ENCODE measurements at places on chromosomes 7 and 10. TPM values are rescaled to one million over a fixed set of nuclear protein-coding genes. Genes with fewer than 3 reads are reported as not detected.
A peak's percentile ranks its signal among the peaks of the same experiment; 100 is the strongest.

GRCh38 chr7:15128716-15129115, 226.2 kb upstream of the DGKB start:
- DNase-seq, result no peak

Gene FGF8
- polyA plus RNA-seq, result 10.9 TPM

- no peak for DNase-seq
These were observed 30.5 kb downstream of the CREB5 start for GRCh38 chr7:28442540-28443420.

GRCh38 chr10:5491477-5491876, 7.9 kb downstream of the CALML5 start:
- DNase-seq, result no peak

GRCh38 chr7:113799896-113800295, 118.9 kb downstream of the PPP1R3A start:
- DNase-seq, result no peak

Gene APBB1IP
- 1.9 TPM for polyA plus RNA-seq

DNA sequence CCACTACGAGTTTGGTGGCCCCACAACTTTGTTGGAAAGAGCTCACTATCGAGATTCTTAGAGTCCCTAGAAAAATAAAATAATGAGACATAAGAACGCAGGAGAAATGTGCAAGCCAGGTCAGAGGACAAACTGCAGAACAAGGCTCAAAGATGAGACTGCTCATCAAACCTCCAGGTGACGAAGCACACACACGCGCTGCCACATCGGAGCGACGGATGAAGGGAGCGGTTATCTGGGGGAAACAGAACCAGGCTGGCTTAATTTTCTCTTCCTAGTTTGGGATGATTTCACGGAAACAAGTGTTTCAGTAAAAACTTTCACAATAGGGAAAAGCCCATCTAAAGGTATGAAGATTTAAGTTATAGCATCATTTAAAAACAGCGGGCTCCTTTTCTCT, 231.3 kb downstream of the SFMBT2 start:
- no peak for DNase-seq

GRCh38 chr7:155166108-155166507, 96.0 kb downstream of the HTR5A start:
- no peak for DNase-seq

Gene C7orf57
- polyA plus RNA-seq, result 0.49 TPM

- DNase-seq, result no peak
These were observed 167.5 kb upstream of the CELF2 start for GRCh38 chr10:10850214-10850613.

- DNase-seq, result no peak
These were observed 348.9 kb downstream of the ARL4A start for GRCh38 chr7:13036256-13036780.

Gene STYXL1
- polyA plus RNA-seq, result 56.3 TPM

Gene GNGT1
- 0.15 TPM for polyA plus RNA-seq

- no peak for DNase-seq
These were observed 24.9 kb upstream of the NPS start for GRCh38 chr10:127524229-127524628.

DNA sequence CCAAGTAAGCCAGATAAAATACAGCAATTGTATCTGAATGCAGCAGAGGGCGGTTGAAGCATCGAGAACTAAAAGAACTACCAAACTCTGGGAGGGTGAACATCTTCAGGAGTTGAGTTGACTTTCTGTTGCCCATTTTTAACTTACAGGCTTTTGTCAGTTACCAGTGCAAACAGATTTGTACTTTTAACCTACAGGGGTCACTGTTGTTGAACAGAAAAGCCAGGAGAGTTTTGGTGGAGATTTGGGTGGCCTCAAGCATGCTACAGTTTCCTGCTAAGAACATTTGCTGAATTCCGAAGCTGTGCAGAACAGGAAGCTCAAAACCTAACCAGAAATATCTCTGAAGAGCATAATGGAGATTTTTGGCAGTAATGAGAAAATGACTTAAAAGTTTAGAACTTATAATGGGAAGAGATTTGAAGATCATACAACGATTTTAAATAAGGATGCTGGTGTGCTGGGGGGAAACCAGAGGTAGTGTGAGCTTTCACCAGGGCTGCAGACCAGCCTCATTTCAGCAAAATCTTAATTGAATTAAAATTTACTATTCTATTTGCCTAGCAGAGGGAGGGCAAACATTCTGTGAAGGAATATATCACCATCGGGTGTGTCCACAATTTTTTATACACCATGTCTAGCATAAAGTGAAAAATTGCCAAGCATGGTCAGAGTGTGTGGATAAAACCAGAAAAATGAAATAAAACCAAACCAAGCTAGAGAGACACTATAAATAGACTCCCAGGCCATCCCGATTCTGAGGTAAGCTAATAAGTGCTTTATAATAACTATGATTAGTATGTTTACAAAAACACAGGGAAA, 208.6 kb upstream of the CCDC6 start:
- peak; percentile 55 for DNase-seq

Gene HECW1
- 7.0 TPM for polyA plus RNA-seq

Gene H2BK1
- polyA plus RNA-seq, result not detected

Gene SPDYE3
- polyA plus RNA-seq, result 9.0 TPM

DNA sequence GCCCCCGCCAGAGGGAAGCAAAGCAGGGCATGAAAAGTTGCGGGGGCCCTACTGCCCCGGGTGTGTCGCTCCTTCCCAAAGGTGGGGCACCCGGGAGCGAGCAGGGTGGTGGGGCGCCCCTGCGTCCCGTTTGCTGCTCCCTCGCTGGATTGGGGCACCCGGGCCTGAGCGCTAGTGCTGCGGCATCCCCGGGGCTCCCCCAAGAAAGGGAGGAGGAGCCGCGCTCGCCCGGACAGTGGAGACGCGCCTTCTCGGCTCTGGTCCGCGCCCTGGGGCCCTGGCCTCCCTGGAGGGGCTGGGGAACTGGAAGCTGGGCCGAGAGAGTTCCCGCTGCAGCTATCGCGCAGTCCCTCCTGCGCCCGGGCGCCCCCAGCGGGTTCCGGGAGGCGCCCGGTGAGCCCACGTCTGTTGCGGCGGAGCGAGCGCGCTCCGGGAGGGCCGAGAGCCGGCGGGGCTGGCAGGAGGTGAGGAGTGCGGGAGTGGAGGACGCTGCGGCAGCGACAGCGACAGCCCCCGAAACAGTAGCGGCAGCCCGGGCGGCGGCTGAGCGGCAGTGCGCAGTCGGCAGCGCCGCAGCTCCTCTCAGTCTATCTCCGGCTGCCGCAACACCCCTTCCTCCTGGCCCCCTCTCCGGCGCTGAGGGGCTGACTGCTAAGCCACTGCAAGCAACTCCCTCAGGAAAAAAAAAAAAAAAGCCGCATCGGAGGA, 504 bp upstream of the BMPER start:
- peak; percentile 52 for DNase-seq

Gene SDK1
- polyA plus RNA-seq, result 9.1 TPM

Gene BMS1
- polyA plus RNA-seq, result 24.5 TPM

DNA sequence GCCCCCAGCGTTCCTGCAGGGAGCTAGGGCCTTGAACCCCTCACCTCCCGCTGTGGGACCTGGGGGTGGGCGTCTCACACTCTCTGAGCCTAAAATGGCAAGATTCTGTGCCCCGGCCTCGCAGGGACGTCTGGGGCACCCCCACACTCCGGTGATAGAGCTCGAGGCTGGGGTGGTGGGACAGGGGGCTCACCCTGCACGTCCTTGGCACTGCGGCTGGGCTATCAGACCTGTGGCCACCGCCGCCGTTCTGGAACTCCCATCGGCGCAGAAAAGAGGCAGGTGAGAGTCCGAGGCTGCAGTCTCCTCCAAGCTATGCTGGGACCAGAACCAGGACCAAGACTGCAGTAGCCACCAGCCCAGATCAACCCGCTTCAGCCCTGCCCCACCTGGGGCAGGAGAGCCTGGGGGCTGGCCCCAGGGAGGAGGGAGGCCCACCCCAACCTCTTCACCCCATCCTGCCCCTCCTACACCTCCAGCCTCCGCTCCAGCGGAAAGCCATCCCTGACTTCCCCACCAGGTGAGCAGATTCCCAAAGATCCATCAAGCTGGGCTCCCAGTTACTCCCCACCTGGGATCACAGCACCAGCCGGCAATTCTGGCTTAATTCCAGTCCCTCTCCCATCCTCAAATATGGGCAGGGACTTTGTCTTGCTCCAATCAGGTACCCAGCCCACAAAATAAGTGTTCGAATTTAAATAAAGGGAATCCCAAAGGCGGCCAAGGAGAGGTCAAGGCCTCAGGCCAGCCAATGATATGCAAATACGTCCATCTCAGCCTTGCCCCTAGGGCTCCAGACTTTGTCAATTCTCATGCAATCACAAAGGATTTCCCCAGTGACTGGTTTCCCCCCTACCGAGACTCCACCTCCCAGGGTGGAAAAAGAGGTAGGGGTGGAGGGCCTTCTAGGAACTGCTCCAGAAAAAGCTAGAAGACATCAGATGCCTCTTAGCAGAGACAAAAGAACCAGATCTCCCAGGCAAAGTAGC, 16.4 kb downstream of the TNRC18 start:
- DNase-seq, result no peak

GRCh38 chr7:77404641-77405040, 11.5 kb downstream of the GSAP start:
- DNase-seq, result no peak

GRCh38 chr7:83439026-83439425, 209.9 kb downstream of the SEMA3E start:
- DNase-seq, result no peak

DNA sequence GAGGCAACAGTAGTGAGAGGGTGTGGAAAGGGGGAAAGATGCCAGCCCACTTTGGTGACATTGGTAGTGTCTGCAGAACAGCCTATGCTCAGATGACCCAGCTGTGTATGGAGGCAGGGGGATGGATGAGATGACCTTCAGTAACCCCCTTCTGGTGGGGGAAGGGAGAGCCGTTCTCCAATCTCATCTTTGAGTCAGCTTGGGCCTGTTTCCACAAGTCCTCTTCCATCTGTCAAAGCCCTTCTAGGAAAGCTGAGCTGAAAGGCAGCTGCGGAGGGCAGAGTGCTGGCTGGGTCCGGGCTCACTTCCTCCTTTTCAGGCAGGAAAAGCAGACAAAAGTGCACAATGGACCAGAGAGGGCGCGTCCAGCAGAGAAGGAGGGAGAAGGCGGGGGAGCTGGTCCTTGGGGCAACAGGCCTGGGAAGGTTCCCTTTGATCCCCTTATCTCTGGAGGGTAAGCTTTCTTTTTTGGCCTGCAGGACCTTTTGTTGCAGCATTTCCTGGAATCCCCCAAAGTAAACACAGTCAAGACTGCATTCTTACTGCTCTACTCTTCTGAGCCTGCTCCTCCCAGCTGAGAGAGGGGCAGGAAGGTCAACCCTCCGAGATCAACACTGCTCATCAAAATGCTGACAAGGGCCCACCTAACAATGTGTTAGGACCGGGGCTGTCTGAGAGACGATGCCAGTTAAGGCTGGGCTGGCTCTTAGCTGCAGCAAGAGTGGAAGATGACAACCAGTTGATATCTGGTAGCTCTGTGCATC, 1.2 kb upstream of the LRMDA start:
- no peak for DNase-seq

- no peak for DNase-seq
These were observed 29.6 kb downstream of the CAV1 start for GRCh38 chr7:116554436-116554835.

Gene LRRC18
- polyA plus RNA-seq, result 0.24 TPM

- DNase-seq, result no peak
These were observed 19.5 kb downstream of the KCNH2 start for GRCh38 chr7:150958597-150958996.

- no peak for DNase-seq
These were observed 242.5 kb downstream of the REEP3 start for GRCh38 chr10:63763744-63764143.

Gene SMKR1
- polyA plus RNA-seq, result 2.4 TPM

Gene PON1
- polyA plus RNA-seq, result 1.3 TPM

Gene SPDYE16
- 1.6 TPM for polyA plus RNA-seq

DNA sequence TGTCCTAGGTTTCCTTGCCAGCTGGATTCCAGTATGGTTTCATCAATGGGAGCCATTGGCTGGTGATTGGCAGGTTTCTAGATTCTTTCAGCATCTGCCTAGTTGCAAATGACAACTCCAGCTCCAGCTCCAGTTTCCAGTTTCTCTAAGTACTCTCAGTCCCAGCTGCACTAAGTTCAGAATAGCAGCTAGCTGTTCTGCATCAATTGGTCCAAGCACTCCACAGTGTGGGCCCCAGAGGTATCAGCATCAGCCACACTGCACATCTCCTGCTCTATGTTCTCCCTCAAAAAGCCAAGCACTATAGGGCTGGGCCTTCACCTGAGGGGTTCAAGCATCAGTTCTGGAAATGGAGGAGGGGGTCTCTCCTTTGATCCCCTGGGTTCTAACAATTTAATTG, 143.4 kb downstream of the VPS50 start:
- DNase-seq, result no peak

DNA sequence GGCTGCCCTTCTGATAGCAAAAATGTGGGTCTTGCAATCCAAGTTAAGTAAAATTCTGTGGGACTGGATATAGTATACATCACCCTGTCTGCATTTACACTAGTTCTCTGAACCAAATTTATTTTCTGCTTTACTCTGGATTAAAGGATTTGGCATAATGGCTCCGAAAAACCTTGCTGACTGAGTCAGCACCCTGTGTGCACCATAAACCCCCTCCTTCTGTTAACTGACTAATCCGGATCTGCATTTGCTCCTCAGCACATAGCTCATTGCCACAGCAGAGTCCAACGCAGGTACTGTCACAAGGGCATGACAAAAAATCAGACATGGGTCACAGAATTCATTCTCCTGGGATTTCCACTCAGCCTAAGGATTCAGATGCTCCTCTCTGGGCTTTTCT, 1.3 kb downstream of the OR2A5 start:
- DNase-seq, result no peak

Gene NPFFR1
- 0.27 TPM for polyA plus RNA-seq

- DNase-seq, result no peak
These were observed 65.7 kb upstream of the PARD3 start for GRCh38 chr10:34880817-34881216.

- no peak for DNase-seq
These were observed 18.6 kb upstream of the ADRB1 start for GRCh38 chr10:114024876-114025610.

Gene PLPP4
- 2.4 TPM for polyA plus RNA-seq

- DNase-seq, result peak; percentile 59
These were observed 50.5 kb downstream of the SH3PXD2A start for GRCh38 chr10:103804871-103805270.

- no peak for DNase-seq
These were observed 465.1 kb downstream of the AUTS2 start for GRCh38 chr7:70063371-70063770.

DNA sequence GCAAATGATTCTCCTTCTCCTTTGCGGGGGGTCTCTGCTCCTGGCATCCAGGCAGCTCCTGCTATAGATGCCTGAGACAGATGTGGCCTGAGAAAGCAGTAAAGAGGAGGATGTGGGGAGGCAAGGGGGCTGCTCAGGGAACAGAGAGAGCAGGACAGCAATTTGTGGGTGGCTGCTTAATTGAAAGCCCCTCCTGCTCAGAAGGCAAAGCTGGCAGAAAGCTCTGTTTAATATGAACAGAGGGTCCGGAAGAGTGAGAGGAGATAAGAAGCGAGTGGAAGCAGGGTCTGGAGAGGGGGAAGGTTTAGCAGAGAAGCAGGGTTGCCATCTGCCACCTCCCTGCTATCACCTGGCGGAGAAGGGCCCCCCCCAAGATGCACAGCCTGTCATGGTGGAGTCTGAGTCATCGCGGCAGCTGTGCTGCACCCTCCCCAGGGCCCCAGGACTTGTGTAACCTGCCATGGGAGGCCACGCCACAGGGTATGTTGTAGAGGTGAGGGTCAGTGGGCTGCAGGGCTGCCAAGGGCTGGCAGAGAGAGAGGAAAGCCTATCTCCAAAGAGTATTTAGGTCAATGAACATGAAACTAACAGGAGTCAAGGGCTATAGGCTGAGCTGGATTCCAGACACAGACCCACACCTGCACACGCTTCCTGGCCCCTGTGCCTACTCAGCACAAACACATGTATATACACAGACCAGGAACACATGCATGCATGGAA, 1109.8 kb upstream of the AUTS2 start:
- DNase-seq, result no peak

Gene CNNM1
- polyA plus RNA-seq, result 1.5 TPM

- no peak for DNase-seq
These were observed 123.8 kb downstream of the ARID5B start for GRCh38 chr10:62025134-62025794.

Gene ANKRD30A
- polyA plus RNA-seq, result not detected
